ENCODE measurements at places on chromosomes 7 and 10. TPM values are rescaled to one million over a fixed set of nuclear protein-coding genes. Genes with fewer than 3 reads are reported as not detected.

GRCh38 chr7:121634356-121634755 lies 238.2 kb upstream of the FAM3C start:
- DNase-seq, result no peak

DNA sequence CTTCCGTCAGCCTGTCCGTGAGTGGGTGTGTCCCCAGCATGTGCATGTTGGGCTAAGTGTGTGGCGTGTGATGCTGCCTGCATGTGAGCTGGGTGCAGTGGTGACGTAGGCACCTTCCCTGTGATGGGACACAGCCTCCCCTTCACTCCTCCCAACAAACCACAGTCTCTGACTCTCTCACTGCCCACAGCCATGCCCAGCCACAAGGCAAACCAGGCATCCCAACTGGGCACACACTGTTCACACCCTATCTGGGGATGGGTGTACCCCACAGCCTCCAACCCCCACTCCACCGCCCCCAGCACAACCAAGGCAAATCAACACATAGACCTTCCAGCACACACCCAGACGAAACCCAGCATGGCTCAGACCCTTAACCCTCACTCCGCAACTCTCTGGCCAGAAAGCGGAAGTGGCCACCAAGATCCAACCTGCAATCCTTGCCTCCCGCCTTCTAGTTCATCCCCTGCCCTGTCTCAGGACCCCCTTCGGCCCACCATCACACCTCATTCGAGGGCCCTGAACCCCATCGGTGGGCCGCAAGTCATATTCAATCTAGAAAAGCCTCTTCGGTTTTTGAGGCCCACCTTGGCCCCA lies 10.4 kb downstream of the PSD start:
- DNase-seq, result no peak

DNA sequence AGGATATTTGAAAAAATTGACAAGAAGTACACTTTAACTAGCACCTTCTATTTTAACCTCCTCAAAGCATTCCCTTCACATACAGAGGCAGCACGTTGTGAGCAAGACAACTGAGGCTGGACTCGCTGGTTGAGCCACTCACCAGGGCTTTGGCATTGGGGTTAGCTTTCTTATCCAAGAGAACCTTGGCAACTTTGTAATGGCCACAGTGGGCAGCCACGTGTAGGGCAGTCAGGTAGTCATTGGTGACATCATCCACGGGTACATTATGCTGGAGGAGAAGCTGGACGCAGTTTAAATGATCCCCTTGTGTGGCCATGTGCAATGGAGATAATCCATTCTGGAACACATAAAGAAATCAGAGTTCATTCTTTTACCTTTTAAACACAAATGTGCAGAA lies 181.8 kb downstream of the ANK3 start:
- no peak for DNase-seq

- DNase-seq, result no peak
Measured at GRCh38 chr10:22429981-22430421, 84.7 kb downstream of the SPAG6 start.

DNA sequence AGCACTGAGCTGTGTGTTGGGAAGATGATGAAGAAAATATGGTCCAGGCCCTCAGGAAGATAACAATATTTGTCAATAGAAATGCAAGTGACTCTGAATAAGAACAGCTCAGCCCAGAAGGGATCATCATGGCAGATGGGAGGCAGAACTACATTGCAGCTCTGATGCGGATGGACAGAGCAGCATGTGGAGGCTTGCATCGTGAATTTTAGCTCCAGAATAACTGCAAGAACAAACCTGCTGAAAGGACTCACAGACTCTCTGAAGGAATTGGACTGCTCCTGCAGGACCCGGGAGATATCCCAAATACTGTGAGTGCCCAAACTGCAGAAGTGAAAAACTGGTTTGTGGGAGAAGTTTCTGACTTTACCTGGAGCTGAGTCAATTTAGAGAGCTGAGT lies 80.6 kb upstream of the LAMB4 start:
- no peak for DNase-seq

DNA sequence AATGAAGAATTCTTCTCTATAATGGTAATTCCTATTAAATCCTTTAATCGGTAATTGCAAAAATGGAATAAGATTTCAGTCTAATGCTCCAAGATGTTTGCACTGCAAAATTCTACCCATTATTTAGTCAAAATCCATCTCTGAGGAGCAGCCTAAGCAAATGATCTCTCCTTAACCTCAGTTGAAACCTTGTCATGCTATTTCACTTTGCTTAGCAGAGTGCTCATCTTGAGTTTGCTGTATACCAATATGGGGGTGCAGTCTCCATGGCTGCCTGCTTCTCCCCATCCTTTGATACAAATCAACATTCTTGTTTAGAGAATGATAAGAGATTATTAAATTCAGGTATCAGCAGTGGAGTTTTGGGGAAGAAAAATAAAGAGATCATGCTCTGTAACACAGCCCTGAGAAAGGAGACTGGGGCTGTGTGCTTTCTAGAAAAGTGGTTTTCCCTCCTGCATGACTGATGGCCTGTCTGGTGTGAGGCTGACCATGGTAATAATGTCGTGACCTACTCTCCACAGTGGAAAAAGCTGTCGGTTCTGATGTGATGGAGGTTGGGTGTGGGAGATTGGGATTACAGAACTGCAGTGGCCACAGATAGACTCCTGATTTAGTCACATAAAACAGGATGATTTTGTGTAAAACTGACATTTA lies 982.1 kb downstream of the NRG3 start:
- no peak for DNase-seq

DNA sequence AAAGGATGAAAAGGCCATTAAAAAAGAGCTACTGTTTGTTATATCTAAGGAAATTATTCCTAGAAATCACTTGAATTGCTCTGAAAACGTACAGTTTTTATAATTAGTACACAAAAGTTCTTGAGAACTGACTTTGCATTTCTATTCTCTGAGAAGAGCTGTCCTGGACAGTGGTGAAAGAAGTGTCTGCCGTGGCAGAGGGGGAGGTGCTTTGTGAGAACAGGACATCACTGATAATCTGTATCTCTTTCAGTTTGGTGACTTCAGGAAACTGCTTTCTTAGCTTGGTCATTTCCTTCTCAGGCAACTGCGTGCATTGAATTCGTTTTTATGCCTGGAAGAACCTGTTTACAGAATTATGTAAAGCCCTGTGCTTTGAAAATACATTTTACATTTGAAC lies 52.1 kb downstream of the POLL start:
- DNase-seq, result no peak

- DNase-seq, result no peak
Measured at GRCh38 chr7:30841801-30842541, 69.7 kb upstream of the AQP1 start.

DNA sequence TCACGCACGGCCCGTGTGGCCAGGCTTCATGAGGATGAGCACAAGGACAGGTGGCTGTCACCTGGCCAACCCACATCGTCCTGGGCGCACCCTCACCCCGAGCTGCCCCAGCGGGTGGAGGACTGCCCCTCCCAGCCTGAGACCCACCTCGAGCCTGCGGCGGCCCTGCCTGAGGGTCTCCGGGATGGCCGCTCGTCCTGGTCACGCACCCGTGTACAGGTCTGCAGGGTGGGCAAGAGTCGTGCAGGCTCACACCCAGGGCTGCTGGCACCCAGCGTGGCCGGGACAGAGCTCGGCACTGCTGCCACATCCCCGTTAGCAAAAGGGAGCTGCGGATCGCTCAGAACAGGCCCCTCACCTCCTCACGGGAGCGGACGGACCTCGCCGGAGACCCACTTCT lies 14.4 kb upstream of the UTF1 start:
- DNase-seq, result no peak

DNA sequence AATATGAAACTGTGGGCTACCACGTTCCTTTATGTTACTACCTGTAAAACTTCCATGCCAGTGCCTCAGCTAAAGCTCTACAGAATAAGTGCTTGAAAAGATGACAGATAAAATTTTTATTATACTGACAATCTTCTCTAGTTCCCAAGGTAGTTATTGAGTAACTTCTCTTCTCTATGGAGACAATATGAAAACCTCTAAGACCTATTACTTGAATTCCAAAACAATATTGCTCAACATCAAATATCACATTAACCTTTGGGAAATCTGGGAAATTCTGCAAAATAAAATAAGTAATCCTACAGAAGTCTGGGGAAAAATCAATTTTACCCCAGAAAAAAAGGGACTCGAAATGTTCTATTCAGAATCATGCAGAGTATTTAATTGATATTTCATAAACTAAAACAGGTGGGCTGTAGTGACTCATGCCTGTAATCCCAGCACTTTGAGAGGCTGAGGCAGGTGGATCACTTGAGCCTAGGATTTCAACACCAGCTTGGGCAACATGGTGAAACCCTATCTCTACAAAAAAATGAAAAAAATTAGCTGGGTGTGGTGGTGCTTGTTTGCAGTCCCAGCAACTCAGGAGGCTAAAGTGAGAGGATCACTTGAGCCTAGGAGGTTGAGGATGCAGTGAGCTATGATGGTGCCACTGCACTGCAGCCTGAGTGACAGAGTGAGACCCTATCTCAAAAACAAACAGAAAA lies 23.8 kb upstream of the ANK3 start:
- DNase-seq, result no peak

GRCh38 chr10:119549247-119549999 lies 6.9 kb upstream of the RGS10 start:
- DNase-seq, result no peak

Gene MYO3A
- 1.3 TPM for polyA plus RNA-seq

Gene AGMO
- polyA plus RNA-seq, result 0.32 TPM

Gene BAIAP2L1
- polyA plus RNA-seq, result 5.7 TPM

Gene SCIN
- 1.3 TPM for polyA plus RNA-seq

Gene OR6B1
- not detected for polyA plus RNA-seq

Gene GPR26
- polyA plus RNA-seq, result not detected

Gene GIMAP4
- 17.1 TPM for polyA plus RNA-seq

Gene MMRN2
- polyA plus RNA-seq, result 19.3 TPM

Gene CD36
- 167 TPM for polyA plus RNA-seq
